ENCODE measurements at places on chromosomes 3 and 15.

- no peak for DNase-seq
Measured at GRCh38 chr3:56771376-56771775, 30.4 kb downstream of the ARHGEF3 start.

DNA sequence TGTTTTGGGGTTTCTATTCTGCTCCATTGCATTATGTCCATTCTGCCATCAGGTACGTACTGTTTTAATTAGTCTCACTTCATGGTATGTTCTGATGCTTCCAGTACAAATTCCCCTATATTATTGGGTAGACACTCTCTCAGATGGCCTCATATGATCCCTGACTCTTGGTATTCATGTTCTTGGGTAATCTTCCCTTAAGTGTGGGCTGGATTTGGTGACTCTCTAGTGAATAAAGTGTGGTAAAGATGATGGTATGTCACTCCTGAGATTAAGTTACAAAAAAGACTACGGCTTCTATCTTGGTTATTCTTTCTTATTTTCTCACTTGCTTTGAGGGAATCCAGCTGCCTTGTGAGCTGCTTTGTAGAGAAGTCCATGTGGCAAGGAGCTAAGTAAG lies 89.6 kb upstream of the TBC1D5 start:
- no peak for DNase-seq

GRCh38 chr3:62229908-62230307 lies 143.4 kb downstream of the FEZF2 start:
- no peak for DNase-seq

DNA sequence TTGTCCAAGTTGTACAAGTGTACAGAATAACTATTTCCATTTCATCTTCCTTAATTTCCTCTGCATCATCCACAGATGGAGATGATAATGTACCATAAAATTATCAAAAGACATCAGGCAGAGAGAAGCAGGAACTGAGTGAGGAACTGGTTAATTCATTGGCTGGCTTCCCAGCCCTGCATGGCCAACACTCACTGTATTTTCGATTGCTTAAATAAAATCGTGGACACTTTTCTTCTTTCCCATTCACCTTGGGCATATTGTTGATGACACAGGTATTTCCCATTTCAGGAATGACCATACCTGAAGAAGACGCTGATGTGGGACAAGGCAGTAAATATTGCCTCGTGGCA lies 144.2 kb upstream of the ABHD17C start:
- no peak for DNase-seq

DNA sequence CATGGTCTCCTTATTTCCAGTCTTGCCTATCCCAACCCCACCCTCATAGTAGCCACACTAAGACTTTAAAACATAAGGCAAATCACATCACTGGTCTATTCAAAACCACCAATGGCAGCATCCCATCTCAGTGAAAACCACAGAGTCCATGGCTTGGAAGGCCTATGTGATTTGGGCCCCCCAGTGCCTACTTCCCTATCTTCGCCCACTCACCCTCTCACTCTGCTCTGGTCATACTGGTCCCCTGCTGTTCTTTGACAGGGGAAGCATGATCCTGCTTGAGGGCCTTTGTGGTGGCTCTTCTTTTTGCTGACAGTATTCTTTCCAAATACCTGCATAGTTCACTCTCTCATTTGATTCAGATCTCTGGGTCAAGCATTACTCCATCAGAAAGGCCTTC lies 3.3 kb downstream of the GTF2A2 start:
- no peak for DNase-seq

DNA sequence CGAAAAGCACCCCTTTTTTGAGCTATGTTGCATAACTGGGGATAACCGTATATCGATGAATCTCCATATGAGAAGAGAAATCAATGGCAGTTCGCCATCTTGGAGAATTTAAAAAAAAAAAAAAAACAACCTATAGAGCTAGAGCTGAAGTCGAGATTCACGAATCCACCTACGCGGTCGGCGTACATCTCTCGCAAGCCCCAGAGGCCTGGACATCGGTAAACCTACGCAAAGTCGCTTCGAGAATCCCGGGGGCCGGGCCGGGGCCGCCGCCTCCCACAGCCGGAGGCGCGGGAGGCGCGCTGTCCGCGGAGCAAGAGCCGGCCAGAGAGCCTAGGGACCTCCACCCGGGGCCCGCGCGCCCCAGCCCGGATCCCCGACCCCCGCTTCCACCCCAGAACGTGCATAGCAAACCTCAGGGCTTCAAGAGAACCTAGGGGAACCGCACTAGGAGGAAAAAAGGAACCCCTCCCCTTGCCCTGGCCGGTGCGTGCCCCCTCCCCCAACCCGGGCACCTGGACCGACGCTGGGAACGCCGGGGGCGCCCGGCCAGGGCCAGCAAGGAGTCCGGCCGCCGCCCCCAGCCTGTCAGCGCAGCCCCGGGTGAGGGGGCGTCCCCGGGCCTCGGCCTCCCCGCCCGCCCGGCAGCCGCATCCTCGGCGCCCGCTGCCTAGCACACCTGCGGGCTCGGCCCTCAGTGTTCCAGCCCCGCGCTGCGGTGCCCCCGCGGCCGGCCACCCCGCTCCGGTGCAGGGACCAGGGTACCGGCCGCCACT lies 567 bp downstream of the PFN2 start:
- peak; percentile 39 for DNase-seq

DNA sequence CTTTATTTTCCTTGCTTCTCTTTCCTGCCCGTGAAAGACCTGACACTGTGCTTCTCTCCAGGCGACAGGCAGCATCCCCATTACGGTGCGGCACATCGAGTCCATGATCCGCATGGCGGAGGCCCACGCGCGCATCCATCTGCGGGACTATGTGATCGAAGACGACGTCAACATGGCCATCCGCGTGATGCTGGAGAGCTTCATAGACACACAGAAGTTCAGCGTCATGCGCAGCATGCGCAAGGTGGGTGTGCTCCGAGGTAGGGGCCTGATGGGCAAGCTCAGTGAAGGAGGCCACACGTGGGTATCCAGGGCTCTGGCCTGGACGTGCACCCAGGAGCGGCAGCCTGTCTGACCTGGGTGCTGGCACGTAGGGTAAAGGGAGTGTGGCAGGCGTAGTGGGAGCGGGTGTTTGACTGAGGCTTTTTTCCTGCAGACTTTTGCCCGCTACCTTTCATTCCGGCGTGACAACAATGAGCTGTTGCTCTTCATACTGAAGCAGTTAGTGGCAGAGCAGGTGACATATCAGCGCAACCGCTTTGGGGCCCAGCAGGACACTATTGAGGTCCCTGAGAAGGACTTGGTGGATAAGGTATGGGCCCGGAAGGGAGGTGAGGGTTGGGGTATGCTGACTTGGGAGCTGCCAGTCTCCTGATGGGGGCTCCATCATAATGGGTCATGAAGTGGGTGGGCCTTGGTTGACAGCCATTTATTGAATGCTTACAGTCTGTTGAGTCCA lies 8.2 kb upstream of the PODXL2 start:
- no peak for DNase-seq

GRCh38 chr3:52532838-52533622 lies 627 bp downstream of the NT5DC2 start:
- no peak for DNase-seq
